ENCODE measurements at places on chromosomes 6 and 20.
A peak's percentile ranks its signal among the peaks of the same experiment; 100 is the strongest.

- DNase-seq: no peak
These were observed 19.0 kb downstream of the EPB41L1 start for GRCh38 chr20:36173451-36173933.

DNA sequence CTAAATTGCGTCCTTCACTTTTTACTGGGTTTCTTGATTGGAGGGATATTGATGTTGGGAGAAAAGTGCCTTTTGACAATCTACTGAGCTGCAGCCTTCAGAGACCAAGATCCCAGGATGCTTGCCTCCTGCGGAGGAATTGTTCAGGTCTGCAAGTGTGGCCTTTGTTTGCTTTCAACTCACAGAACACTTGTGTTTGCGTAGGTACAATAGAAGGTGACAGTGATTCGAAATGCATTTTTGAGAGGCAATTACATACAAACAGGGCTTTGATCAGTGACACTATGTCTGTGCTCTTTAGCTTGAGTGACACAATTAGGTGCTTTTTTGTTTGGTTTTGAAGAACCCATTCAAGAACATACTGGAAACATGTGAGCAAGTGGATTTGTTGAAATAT, 600.6 kb downstream of the QKI start:
- DNase-seq: no peak

- no peak for DNase-seq
These were observed 634.5 kb downstream of the QKI start for GRCh38 chr6:164048840-164049516.

GRCh38 chr20:52497731-52498130, 306.2 kb upstream of the ZFP64 start:
- DNase-seq: no peak

DNA sequence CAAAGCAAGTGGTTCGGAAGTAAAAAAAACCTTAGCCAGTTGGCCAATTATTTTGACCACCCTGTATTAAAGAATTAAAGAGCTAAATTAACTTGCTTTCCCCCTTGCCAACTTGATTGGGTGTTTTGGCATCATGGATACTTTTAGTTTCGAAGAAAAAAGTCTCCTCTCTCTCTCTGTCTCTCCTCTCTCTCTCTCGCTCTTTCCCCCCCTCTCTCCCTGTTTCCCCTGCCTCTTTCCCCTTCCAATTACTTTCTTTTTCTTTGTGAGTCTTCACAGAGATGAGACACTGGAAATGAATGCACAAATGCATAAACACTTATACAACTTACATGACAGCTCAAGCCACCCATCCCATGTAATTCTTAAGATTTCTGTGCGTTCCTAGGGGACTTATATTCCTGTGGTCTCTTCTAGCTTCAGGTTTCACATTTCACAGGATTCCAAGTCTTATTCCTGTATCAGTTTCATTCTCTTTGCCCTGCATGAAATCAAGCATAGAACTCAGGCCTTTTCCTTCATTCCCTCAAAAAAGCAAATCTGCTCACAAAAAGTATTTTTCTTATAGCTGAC, 32.9 kb upstream of the EYA4 start:
- no peak for DNase-seq

DNA sequence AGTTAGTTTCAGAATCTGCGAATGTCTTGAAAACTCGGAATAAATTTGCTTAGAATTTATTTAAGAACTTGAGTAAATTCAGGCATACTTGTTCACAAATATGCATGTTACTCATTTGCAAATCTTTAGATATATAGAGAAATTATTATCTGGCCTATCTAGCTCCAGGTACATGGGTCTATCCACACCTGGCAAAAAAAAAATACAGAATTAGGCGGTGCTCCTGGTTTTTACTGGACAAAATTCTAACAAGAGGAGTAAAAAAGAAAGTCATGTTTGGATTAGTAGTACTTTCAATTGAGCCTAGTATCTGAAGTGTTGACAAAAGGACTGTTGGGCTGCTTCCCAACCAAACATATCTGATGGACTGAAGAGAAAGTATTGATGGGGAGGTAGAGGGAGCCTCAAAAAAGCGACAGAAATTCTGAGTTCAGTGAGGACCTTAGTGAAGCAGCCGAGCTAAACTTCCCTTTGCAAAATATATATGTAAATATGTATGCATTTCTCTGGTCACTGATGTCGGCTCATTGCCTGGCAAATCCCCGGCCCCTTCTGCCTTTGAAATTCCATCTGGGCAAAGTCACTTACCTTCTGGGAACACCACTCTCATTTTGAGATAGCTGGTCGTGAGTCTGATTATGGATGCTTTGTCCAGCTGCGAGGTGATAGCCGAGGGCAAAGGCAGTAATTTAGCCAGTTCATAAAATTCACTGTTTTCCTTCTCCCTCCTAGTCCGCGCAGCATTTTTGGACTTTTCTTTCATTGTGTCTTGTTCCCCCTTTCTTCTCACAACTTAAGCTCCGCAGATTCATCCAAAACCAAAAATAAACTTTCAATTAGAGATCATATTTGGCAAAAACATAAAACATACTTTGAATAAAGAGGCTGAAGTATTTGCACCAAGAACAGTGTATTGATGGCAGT, 1.8 kb downstream of the SIM1 start:
- DNase-seq: no peak

DNA sequence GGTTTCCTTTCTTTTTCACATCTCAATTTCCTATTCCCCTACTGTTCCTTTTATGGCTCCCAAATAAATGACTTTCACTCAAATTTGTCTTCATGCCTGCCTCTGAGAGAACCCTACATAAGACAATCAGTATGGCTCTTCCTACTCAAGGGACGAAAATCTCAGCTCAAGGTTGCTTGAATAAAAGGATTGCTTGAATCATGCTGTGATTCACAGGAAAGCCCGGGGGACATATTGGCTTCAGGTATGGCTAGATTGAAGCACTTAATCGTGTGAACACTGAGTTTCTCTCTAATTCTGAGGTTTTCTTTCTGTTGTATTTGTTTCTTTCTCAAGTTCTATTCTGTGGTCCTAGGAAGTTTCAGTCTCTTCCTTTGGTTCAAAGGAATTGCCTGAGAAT, 140.3 kb upstream of the SULF2 start:
- no peak for DNase-seq

GRCh38 chr6:97462031-97462430, 179.0 kb upstream of the MMS22L start:
- no peak for DNase-seq

DNA sequence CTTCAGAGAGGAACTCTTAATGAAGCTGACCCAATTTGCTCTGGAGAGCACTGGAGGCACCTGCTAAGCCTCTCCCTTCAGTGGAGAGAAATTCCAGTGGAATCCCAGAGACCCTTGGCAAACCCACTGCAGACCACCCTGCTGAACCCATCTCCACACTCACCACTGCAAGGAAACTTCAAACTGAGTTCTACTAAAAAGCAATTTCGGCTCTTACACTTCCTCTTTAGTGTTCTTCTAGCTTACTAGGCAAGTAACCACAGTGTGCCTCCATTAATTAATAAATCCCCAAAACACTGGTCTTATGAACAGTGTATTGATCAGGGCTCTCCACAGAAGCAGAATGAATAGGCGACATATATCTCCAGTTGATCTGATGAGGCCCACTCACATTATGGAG, 43.0 kb upstream of the HLA-E start:
- no peak for DNase-seq

DNA sequence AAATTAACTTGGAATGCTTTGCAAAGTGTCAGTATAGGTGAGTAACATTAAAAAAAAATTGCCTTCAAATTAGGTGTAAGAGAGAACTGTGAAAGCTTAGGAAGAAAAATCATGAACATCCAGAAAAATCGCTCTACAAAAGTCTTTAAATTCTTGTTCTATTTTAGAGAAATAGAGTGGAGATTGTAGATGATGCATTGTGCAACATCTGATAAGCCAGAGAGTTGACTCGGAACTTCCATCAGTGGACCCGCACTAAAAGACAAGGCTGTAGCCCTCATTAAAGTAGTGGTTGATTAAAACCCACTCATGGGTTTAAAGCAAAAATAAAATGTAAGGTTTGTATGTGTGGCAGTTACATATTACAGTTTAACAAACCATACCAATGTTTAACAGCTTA, 35.8 kb downstream of the MAP3K4 start:
- DNase-seq: no peak

DNA sequence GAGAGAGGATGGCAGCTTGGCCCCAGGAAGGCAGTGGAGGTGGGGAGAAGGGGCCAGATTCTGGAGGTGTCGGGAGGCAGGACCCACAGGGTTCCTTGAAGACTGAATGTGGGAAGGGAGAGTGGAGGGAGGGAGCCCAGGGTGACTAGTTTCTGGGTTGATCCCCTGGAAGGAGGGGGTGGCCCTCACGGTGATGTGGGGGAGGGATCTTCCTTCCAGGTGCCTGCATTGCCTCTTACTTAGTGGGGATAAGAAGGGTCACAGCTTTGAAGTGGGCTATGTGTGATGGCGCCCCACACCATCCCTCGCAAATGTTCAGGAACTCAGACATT, 26.7 kb downstream of the VSTM2L start:
- DNase-seq: no peak

DNA sequence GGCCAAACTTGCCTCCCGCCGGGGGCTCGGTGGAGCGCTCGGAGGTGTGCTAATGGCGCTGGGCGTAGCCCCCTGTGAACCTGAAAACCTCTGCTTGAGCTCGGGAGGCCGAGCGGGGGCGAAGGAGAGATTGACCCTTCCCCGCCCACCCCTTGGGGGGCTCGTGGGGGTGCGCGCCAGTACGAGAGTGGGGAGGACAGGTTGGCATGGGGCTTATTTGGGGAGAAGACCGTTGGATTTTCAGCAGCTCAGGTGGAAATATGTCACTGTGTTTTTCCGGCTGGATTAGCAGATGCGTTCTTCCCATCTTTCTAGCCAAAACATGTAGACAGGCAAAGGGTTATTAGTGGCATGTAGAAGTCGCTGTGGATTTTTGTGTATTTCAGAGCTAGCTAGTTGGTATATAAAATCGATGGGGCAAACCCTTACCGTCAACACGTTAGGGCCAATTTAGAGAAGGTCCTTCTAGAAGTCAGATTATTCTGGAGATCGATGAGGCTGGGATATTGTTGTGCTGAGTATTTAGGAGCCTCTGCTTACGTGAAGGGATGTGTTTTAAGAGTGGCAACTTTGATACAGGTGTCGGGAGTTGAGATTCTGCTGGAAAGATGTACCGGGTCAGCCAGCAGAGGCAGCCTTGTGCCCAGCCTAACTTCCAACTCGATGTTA, 525 bp downstream of the NCOA7 start:
- DNase-seq: peak; percentile 68

DNA sequence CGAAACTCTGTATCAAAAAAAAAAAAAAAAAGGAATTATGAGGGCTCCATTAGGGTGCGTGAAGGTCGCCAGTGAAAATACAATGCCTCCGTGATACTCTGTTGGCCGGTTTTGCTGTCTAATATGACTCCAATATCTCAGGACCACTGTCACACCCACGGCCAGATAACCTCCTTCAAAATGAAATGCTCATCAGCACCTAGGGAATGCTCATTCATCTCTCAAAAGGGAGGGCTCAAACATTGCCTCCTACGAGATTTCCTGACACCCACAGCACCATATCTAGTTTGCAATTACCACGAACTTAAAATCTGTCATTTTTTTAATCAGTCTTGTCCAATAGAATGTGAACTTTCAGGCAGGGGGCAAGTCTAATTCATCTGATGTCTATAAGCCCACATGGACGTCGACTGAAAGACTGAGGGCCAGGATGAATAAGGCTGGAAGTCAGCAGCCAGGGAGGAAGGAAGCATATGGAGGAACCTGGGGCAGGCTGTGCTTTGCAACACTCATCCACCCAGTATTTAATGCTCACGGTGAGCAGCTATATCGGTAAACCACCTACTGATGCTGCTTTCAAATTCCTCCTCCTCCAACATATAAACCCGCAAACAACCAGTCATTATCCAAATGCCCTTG, 42.8 kb downstream of the MAP3K5 start:
- no peak for DNase-seq

GRCh38 chr6:160573943-160574342, 90.1 kb downstream of the LPA start:
- no peak for DNase-seq

- no peak for DNase-seq
These were observed 39.9 kb upstream of the RNF8 start for GRCh38 chr6:37313723-37314486.

GRCh38 chr6:137989664-137990063, 117.6 kb downstream of the PERP start:
- DNase-seq: no peak

DNA sequence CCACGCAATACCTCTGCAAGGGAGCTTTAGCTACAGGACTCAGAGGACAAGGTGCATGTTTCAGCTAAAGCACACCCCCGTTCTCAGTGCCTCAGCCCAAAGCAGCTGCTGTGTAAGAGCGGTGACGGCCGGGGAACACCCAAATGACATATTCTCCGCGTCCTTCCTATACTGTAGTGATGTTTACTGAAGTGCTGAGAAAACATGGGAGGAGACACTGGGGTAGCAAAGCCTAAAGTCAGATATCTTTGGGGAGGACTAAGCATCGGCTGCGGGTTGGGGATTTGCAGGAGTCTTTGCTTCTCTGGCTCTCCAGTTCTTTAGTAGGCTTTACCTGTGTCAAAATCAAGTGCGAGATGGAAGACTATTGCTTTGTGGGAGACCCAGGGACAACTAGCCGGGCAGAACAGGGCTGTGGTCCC, 1.7 kb downstream of the SLC22A23 start:
- no peak for DNase-seq

GRCh38 chr20:60206259-60206658, 248.0 kb downstream of the CDH26 start:
- DNase-seq: no peak

GRCh38 chr20:34880215-34880850, 3.9 kb downstream of the ACSS2 start:
- no peak for DNase-seq

- DNase-seq: no peak
These were observed 37.0 kb downstream of the AKIRIN2 start for GRCh38 chr6:87664921-87665485.

GRCh38 chr6:129647044-129647443, 62.9 kb downstream of the ARHGAP18 start:
- DNase-seq: no peak
